ENCODE measurements at places on chromosomes 16 and 17.

DNA sequence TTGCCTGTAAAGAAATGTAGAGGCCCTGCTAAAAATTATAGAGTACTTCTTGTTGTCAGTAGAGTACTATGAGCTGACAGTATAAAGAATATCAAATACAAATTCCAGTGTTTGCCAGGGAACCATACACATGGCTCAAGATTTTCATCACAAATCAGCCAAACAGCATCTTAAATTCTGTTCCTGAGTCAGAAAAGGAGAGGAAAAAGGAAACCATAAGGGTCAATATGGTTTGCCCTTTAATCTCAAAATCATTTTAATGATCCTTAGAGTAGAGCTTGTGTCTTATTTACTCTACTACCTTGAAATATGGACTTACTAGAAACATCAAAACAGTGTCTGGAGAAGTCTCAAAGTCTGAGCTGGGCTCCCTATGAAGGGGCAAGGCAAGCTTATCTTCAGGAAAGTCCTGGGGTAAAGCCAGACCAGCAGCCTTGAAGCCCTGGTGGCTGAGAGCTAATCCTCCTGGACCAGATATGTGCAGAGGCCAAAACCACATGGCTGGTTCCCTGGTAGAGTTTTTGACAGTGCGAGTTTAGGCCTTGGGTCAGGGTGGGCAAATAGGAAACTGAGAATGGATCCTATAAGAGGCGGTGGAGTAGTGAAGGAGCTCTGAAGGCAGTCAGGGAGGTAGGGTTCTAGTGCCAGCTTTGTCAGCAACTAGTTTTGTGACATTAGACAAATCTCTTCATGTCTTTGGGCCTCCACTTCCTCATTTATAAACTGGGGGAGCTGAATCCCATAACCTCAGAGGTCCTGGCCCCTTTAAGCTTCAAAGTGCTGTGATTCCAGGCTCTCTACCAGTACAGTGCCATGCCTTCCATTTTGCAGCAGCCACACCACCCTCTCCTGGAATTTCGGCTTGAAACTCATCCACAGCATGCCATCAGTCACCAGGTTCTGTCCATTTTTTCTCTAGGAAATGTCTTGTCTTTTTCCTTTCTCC, 38.9 kb downstream of the MRTFB start:
- no peak for DNase-seq

- DNase-seq = no peak
Measured at GRCh38 chr16:24257958-24258357, 1.8 kb downstream of the CACNG3 start.

DNA sequence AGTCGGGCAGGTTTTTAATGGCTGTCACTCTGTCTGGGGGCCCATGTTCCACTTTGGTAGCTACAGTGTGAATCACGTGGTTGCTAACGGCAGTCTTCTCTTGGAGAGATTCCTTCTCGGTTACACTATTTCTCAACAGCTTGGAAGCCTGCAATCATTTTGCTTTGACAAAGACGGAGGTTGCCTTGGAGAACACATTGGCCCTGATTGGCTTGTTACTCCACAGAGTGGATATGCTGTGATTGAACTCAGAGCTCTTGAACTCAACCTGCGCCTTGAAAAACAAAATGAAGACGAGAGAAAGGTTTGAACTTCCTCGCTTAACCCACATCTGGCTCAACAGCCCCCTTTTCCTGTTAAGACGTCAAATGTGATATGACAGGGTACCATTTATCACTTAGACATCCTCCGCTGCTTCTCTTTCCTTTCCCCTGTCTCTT, 218.9 kb downstream of the MAF start:
- no peak for DNase-seq

- DNase-seq = no peak
Measured at GRCh38 chr16:12440228-12440530, 363.5 kb downstream of the CPPED1 start.

DNA sequence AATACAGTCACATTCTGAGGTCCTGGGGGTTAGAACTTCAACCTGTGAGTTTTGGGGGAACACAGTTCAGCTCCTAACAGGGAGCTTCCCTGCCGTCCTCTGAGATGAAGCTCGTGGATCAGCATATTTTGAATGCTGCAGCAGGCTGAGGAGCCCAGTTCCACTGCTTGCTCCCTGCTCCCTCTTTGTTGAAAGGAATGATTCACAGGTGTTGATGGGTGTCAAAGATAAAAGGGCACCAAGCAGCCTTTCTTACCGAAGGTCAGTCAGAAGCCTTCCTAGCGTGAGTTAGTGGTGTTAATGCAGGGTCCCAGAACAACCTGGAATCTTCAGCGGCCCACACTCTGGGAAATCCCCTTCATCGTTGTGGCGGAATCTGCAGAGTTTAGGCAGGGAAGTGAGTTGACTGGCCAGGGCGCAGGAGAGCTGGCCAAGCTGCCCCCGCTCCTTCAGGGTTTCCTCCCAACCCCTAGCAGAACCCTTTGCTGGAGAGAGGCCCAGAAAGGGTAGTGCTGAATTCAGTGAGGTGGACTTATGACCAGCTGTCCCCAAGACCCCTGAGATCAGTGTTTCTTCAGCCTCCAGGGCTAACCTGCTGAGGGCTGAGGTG, 114.8 kb downstream of the GNAO1 start:
- DNase-seq = no peak

- no peak for DNase-seq
Measured at GRCh38 chr17:4634976-4635375, 6.5 kb downstream of the ALOX15 start.

DNA sequence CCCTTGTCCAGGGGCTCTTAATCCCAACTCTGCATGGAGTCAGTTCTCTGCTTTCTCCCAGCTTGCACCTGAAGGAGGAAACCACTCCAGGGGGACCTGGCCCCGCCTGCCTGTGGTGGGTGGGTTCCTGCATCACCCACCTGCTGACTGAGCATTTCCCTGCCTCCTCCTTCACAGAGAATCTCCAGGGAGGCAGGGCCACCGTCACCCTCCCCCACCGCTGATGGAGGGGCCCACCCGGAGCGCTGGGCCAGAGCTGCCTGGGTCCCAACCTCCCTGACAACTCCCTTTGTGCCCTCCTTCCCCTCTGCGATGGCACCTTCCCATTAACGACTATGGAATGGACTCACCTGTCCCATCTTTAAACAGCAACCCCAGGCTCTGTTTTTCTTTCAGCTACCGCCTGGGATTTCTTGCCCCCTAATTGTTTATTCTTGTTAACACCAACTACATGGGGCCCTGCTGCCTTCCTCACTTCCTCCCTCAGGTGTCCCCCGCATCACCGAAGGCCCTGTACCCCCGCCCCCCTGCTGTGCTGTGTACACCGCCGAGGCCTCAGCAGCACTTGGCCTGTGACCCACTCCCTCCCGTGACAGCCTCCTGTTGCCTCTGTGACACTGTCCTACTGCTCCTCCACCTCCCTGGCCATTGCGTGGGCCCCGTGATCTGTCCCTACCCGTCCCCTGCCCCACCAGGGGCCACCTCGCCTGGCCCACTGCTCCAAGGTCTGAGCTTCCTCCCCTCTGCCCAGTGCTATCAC, 842 bp upstream of the TEDC2 start:
- DNase-seq = no peak
